GM23248 (cell line): ENCODE measurements at places on chromosomes 16 and 17. TPM values are rescaled to one million over a fixed set of nuclear protein-coding genes. Genes with fewer than 3 reads are reported as not detected.

ALOX12B gene
- total RNA-seq: not detected in 2 replicates

DNA sequence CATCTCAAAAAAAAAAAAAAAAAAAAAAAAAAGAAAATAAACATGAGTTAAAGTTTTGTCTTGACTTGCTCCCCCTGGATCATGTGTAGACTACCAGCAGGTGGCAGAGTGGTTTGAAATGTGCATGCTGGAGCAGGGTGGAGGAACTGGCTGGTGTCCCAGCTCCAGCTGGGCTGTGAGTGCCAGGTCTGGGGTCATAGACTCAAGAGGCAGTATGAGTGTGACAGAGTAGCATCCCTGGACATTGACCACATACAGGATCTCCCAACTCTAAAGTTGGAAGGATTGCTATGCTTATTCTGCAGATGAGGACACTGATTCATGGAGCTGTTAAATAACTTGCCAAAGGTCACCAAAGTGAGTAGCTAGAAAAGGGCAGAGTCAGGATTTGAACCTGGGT is 198.0 kb upstream of the MPHOSPH6 start:
- H3K4me3 ChIP-seq: no peak overlapping the region
- no peaks in the 10 kb centered on the region for H3K36me3 ChIP-seq
- no peaks in the 10 kb centered on the region for H3K4me1 ChIP-seq

DNA sequence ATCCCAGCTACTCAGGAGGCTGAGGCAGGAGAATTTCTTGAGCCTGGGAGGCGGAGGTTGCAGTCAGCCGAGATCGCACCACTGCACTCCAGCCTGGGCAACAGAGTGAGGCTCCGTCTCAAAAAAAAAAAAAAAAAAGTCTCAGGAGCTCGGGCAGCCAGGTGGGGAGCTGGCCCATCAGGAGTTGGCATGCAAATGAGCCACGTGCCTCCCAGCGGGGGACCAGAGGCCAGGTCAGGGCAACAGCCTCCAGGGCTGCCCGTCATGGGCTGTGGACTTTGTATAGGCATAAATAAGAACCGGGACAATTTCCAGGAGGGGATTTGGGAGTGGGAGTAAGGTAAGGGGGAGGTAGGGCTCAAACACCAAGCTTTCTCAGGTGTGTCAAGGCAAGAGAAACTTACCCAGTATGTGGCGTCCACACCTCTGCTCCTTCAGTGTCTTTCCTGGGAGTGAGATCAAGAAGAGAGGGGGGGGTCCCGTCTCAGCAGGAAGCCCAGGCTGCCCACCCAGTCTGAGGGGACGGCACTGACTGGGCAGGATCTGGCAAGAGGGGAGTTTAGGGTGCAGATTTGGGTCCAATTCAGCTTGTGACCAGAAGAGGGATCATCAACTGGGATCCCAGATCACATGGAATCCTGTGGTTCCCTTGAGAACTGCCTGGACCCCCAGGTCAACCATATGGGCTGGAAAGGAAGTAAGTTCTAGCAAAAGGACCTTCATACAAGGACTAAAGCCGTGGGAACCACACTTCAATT is 22.3 kb upstream of the G6PC1 start:
- no peak for DNase-seq
- no peaks in the 10 kb centered on the region for H3K4me1 ChIP-seq
- no peak overlapping the region for H3K27ac ChIP-seq
- no peak overlapping the region for H3K4me3 ChIP-seq

DNA sequence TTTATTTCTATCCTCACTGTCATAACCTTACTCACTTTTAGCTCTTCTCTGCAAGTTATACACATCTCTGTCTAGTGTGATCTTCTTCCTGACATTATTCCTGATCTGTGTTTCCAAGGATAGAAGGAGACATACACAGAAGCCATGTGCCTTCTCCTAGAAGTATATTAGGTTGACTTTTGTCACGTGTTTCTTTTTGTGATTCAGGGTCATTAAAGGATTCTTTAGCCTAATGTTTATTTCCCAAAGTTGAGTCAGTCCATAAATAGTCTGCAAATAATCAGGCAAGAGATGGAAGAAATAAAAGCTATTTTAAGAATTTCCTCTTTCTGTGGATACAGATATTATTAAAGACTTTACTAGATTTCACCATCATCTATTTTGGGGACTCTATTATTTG is 214.1 kb upstream of the GOT2 start:
- no peak overlapping the region for H3K4me3 ChIP-seq
- no peak for DNase-seq
- no peaks in the 10 kb centered on the region for H3K4me1 ChIP-seq
- no peaks in the 10 kb centered on the region for H3K36me3 ChIP-seq
- H3K27me3 ChIP-seq: no peaks in the 10 kb centered on the region

GRCh38 chr16:14014284-14014625 is 56.9 kb upstream of the MRTFB start:
- H3K27ac ChIP-seq: peak overlapping the region; percentile 90
- no peak for DNase-seq
- H3K4me1 ChIP-seq: peaks cover 41% of the 10 kb centered on the region
- peak overlapping the region; percentile 56 for H3K4me3 ChIP-seq
- no peaks in the 10 kb centered on the region for H3K36me3 ChIP-seq
- no peaks in the 10 kb centered on the region; the same call in 1 of the 2 replicates for H3K27me3 ChIP-seq

GRCh38 chr17:10032118-10032852 is 127.2 kb upstream of the RCVRN start:
- no peak overlapping the region for H3K4me3 ChIP-seq
- no peaks in the 10 kb centered on the region for H3K36me3 ChIP-seq
- peak; percentile 60 for DNase-seq
- no peaks in the 10 kb centered on the region for H3K27me3 ChIP-seq

STX1B gene
- 2.0 and 2.3 TPM in 2 replicates for total RNA-seq

- no peaks in the 10 kb centered on the region for H3K36me3 ChIP-seq
- no peaks in the 10 kb centered on the region for H3K27me3 ChIP-seq
- H3K4me1 ChIP-seq: no peaks in the 10 kb centered on the region
Measured at GRCh38 chr16:11562941-11563340, 23.8 kb downstream of the LITAF start.

ZNF205 gene
- total RNA-seq: 12.5 and 14.6 TPM in 2 replicates

DNA sequence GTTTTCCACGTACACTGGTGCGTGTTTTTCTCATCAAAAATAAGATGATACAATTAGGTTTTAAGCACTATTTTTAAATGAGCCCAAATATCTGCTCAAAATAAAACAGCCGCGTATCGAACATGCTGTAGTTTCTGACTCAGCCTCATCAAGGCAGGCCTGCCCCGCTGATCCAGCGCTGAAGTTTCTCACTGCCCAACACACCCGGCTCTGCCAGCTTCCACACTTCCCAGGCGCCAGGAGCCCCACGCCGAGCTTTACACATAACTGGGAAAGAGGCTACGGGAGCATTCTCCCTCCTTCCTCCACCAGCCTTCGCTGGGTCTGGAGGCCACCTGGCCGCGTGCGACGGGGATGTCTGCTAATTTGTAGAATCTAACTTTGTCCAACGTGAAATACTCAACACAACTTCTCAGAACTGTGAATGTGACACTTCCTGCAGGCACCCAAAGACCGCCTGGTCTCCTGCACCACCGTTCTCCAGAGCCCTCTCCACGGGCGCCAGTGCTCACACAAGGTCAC is 42.1 kb downstream of the MAP1LC3B start:
- peaks cover 45% of the 10 kb centered on the region for H3K4me1 ChIP-seq
- H3K4me3 ChIP-seq: no peak overlapping the region
- H3K27me3 ChIP-seq: no peaks in the 10 kb centered on the region
- H3K36me3 ChIP-seq: no peaks in the 10 kb centered on the region
- no peak overlapping the region for H3K27ac ChIP-seq

KRT24 gene
- total RNA-seq: not detected in 2 replicates

DNA sequence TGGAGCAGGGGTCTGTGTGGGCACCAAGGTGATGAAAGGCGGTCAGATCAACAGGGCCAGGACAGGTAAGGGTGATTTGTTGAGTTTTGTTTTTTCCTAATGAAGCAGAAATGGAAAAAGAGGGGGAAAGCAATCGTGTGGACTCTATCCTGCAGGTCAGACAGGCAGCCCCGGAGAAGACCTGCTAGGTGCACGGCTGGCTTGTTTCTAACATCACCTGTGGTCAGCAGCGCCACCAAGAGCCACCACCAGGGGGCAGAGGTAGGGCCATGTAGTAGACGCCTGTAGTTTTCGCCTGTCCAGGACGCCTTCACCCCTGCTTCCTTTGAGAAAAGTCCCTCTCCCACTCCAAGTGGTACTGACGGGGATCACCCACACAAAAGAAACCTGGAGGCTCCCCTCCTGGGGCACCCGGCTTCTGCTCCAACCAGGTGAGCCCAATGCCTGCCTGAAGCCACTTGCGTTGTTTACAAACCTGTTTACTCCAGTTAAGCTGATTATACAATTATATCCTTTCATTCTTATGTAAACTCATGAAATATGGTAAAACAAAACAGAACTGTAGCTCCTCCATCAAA is 54.2 kb upstream of the SEC14L1 start:
- H3K36me3 ChIP-seq: no peaks in the 10 kb centered on the region
- no peak overlapping the region for H3K27ac ChIP-seq
- H3K27me3 ChIP-seq: no peaks in the 10 kb centered on the region

TBC1D28 gene
- total RNA-seq: not detected in 2 replicates

DNA sequence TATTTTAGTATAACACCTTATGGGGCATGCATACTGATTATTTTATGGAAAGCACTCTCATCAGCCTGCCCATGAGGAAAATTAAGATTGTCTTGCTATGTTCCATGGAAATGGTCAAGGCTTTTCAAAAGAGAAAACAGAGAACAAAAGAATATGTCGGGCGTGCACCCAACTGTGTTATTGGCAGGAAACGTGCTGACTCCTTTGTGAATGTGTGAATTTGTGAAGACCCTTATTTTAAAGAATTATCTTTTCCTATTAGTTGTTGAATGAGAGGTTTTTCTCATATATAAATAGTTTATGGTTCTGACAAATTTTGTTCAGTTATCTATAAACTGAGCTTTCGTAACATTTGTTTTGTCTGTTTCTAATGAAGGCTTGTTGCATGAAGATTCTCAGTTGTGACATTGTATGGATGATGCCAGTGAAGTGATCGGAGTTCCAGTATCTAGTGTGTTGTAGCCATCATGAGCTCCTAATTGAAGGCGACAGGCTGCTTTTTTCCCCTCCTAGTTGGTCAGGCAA is 180.0 kb downstream of the BCAS3 start:
- H3K27me3 ChIP-seq: no peaks in the 10 kb centered on the region
- no peaks in the 10 kb centered on the region for H3K4me1 ChIP-seq
- DNase-seq: no peak
- H3K27ac ChIP-seq: no peak overlapping the region

- peaks cover 11% of the 10 kb centered on the region for H3K36me3 ChIP-seq
- peaks cover 53% of the 10 kb centered on the region for H3K4me1 ChIP-seq
- no peaks in the 10 kb centered on the region for H3K27me3 ChIP-seq
- no peak for DNase-seq
Measured at GRCh38 chr17:1374431-1375177, 25.4 kb downstream of the YWHAE start.

DNA sequence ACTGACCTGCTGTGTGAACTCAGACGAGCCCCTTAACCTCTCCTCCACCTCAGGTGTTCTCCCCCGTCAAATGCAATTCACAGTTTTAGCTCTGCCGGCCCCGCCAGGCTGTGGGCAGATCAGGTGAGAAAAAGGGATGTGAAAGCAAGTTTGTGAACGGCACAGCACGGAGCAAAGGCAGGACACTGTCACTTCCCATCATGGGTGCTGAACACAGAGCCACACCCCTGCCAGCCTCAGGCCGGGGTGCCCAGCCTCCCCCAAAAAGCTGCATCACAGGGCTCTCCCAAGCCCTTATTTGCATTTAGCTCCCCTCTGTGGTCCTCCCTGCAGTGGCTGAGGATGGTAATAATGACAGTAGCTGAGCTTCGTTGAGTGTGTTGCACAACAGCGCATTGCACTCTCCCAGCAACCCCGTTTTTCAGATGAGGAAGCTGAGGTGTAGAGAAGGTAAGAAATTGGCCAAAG is 88.8 kb upstream of the TNRC6C start:
- no peaks in the 10 kb centered on the region for H3K36me3 ChIP-seq
- H3K4me1 ChIP-seq: peaks cover 13% of the 10 kb centered on the region
- H3K27ac ChIP-seq: no peak overlapping the region
- peaks cover 36% of the 10 kb centered on the region for H3K27me3 ChIP-seq
- H3K4me3 ChIP-seq: no peak overlapping the region

DNA sequence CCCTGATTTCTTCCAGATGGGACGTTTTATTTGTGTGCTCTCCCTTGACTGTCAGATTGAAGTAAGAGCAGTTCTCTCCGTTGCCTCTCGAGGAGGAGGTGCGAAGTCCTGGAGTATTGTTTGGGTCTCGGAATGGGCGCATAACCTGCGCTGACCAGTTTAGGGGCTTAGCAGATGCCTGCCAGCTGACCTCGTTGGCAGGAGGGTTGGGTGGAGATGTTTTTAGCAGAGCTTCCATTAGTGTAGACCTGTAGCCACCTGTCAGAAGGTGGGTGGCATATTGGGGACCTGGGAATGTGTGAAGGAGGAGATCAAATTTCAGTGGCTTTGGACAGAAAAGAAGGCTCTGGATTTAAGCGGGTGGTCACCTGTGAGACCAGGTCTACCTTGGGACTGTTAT is 3.6 kb downstream of the RASD1 start:
- peaks cover 3% of the 10 kb centered on the region; the same call in 1 of the 2 replicates for H3K4me1 ChIP-seq
- H3K27me3 ChIP-seq: no peaks in the 10 kb centered on the region
- 0 out of 2 replicates have a peak, but pooled peaks cover 4% of the 10 kb centered on the region for H3K36me3 ChIP-seq
- H3K27ac ChIP-seq: no peak overlapping the region
- no peak overlapping the region for H3K4me3 ChIP-seq

NSRP1 gene
- 7.7 and 11.8 TPM in 2 replicates for total RNA-seq

DNA sequence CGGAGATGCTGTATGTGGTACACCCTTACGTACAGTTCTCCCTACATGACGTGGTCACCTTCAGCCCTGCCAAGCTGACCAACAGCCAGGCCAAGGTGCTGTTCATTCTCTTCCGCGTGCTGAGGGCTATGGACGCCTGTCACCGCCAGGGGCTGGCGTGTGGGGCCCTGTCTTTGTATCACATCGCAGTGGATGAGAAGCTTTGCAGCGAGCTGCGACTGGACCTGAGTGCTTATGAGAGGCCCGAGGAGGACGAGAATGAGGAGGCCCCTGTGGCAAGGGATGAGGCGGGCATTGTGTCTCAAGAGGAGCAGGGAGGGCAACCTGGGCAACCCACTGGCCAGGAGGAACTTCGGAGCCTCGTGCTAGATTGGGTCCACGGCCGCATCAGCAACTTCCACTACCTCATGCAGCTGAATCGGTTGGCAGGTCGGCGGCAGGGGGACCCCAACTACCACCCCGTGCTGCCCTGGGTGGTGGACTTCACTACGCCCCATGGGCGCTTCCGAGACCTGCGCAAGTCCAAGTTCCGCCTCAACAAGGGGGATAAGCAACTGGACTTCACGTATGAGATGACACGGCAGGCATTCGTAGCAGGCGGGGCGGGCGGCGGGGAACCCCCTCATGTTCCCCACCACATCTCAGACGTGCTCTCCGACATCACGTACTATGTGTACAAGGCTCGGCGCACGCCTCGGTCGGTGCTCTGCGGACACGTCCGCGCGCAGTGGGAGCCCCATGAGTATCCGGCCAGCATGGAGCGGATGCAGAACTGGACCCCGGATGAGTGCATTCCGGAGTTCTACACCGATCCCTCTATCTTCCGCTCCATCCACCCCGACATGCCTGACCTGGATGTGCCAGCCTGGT is 1.4 kb downstream of the WDR81 start:
- H3K4me1 ChIP-seq: peaks cover 6% of the 10 kb centered on the region; the same call in 1 of the 2 replicates
- H3K27me3 ChIP-seq: no peaks in the 10 kb centered on the region
- no peak overlapping the region for H3K27ac ChIP-seq
- no peak for DNase-seq
- peak overlapping the region; percentile 70 for H3K4me3 ChIP-seq

GRCh38 chr16:85330694-85331188 is 218.5 kb upstream of the CIBAR2 start:
- no peaks in the 10 kb centered on the region for H3K36me3 ChIP-seq
- no peak overlapping the region for H3K4me3 ChIP-seq
- peak; percentile 95 for DNase-seq
- peaks cover 11% of the 10 kb centered on the region; the same call in 1 of the 2 replicates for H3K4me1 ChIP-seq
